ENCODE measurements at places on chromosomes 2 and 18.

DNA sequence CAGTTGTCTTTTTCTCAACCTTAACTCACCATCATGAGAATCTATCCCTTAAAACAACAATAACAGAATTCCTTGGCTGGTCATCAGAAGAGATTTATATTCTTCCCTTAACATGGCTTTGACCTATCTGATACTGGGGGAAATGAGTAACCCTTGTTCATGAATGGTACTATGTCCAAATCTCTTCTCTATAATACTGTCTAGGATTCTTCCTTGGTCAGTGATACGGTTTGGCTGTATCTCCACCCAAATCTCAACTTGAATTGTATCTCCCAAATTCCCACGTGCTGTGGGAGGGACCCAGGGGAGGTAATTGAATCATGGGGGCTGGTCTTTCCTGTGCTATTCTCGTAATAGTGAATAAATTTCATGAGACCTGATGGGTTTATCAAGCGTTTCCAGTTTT lies 282.0 kb upstream of the SIX2 start:
- DNase-seq, result no peak

DNA sequence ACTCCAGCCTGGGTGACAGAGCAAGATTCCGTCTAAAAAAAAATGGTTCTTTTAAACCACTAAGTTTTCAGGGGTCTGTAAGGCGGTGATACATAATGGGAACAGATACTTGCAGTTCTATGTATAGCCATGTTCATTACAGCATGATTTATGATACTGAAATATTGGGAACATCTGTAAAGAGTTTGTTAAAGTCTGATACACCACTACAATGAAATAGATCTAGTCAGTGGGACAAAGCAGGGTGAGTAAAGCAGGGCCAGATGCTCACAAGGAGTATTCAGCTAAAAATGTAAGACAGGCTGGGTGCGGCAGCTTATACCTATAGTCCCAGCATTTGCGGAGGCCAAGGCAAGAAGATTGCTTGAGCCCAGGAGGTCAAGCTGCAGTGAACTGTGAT lies 6.2 kb upstream of the ING5 start:
- no peak for DNase-seq

DNA sequence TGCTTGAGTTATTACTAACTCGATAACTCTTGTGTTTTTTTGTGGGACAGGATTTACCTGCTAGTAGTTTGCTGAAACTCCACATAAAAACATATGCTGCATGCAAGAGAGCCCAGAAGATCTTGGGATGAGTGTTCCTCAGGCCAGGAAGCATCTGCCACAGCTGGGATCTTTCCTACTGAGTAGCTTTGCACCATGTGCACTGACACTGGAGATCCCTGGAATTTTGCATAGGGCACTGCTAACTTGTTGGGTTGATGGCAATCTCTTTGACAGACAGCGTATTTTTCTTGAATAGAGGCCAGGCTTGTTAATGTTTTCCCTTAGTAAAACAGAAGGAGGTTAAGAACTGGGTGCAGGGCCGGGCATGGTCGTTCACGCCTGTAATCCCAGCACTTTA lies 808 bp upstream of the SERPINB11 start:
- DNase-seq, result no peak

DNA sequence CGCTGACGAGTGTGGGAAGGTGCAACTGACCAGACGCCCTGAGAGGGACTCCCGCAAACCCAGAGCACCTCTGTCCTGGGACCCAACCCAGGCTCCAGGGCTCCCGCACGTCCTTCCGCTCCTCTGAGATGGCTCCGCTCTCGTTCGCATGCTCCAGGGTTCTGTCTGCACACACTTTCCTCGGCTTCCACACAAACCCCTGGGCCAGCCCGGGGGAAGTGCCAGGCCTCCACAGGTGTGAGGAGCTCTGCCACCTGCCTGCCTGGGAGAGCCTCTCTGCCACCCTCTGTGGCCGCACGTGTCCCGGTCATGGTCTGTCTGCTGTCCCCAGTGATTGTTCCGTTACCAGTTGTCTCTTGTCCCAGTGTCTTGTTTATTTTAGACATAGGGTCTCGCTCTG lies 222.9 kb downstream of the HDAC4 start:
- DNase-seq, result no peak

DNA sequence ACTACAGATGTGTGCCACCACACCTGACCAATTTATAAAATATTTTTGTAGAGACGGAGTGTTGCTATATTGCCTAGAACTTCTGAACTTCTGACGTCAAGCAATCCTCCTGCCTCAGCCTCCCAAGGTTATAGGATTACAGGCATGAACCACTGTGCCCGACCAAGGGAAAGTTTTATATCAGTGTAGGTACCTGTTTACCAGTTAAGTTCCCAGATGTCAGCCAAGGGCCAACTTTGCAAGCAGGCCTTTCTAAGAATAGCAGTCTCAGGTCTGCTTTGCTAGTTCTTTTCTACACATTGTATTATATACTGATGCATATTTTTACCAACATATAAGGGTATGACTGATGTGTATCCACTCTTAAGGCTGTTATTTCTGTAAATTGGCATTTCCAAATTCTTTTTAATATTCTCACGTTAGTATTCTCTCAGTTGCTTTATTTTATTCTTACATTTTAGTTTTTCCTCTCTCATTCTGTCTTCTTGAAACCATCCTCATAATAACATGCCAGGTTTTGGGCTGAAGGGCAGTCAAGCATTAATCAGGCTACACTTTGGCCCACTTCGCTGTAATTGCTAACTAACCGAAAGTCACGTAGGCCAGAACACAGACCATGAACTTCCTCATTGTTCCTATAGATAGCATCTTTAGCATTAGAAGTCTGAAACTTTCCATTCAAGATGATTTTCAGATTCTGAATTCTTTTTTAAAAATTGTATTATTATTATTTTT lies 25.0 kb upstream of the CXXC1 start:
- no peak for DNase-seq

DNA sequence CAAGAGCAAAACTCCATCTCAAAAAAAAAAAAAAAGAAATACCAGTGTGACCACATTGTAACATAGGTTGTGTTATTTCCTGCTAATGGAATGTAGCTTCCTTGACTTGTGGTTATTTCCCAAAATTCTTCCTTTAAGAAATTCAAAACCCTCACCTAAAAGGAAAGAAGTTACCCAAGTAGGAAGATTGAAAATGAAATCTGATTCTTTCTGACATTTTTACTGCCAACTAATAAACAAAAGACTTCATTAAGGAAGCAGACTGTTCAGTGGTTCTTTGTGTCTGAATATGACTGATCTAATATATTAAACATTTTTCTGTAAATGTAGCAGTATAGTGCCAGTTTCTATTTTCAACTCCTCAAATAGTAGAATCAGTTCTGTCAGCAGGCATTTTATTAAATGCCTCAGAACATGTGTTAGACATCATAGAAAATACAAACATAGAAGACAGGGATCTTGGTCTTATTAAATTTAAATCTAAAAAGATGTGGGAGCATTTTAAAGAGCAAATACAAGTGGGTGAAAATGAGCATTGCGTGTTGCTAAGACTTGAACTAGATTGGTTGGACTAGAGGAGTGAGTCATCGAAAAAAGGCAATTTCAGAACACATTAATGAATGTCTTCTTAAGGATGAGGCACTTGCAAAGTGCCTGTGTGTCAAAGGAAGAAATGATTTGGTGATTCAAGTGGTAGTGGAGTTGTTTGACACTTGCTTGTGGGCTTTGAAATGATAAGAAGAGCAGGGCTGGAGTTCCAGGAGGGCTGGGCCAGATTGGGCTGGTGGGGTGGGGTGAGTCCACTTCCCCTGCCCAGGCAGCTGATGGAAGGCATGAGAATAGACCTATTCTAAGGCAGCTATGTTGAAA lies 53.4 kb downstream of the PKP4 start:
- peak; percentile 15 for DNase-seq

GRCh38 chr2:189702071-189702470 lies 27.6 kb downstream of the ANKAR start:
- DNase-seq, result no peak

All from activated T-cell treated with anti-CD3 and anti-CD28 coated beads, Interleukin-2, amount 50 U/mL, for 72 hours (primary cell).